ENCODE measurements at places on chromosomes 6 and 20. TPM values are rescaled to one million over a fixed set of nuclear protein-coding genes. Genes with fewer than 3 reads are reported as not detected.

GRCh38 chr6:97175806-97176205 lies 107.2 kb downstream of the MMS22L start:
- DNase-seq = no peak

DNA sequence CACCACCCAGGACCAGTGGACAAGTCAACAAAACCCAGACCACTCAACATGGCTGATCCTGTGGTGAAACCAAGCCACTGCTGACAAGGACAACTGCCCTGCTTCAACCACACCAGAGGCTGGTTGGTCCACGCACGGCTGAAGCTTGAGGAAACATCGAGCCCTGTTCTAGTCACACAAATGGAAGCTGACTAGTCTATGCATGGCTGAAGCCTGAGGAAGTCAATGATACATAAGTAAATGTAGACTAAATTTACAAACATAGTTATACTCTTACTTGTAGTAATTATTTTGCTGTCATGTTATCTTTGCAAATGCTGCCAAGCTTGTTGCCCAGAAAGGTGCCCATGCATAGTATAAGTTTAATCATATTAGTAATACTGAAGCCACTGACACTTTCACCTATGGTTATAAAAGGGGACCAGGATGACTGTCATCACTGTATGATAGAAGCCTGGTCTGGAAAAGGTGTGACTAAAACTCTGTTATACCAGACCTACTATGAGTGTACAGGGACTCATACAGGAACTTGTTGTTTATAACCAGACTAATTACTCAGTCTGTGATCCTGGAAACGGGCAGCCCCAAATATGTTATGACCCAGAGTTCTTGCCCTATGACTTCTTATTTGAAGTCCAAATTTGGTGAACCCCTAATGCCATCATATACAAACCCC lies 5.6 kb downstream of the IL22RA2 start:
- DNase-seq = no peak

GRCh38 chr20:41086402-41087324 lies 50.7 kb upstream of the PLCG1 start:
- peak; percentile 33 for DNase-seq

GRCh38 chr6:13787137-13787536 lies 27.2 kb downstream of the MCUR1 start:
- no peak for DNase-seq

GRCh38 chr6:118748311-118749062 lies 97.1 kb upstream of the CEP85L start:
- no peak for DNase-seq

KIF25 gene
- 0.82 TPM for total RNA-seq

SLC22A1 gene
- 4.4 TPM for total RNA-seq

NPEPL1 gene
- 63.1 TPM for total RNA-seq

Data from prostate gland (tissue), 2 donors.